ENCODE measurements at places on chromosomes 6 and 20.
A peak's percentile ranks its signal among the peaks of the same experiment; 100 is the strongest.

DNA sequence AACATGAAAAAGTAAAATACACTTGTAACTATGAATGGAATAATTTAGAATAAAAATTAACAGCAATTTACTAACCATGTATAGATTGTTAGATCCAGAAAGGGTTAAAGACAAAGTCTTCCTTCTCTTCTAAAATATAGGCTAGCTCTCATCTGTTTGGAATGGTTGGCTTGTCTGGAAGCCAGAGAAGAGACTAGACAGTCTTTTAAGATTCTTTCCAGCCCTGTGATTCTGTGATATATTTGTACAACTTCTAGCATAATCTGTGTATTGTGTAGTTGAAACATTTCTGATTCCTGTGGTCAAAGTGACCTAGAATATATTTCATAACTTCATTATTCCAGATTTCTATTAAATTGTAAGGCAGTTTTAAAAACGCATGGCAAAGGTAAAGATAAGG lies 196.6 kb downstream of the UST start:
- no peak for DNase-seq

DNA sequence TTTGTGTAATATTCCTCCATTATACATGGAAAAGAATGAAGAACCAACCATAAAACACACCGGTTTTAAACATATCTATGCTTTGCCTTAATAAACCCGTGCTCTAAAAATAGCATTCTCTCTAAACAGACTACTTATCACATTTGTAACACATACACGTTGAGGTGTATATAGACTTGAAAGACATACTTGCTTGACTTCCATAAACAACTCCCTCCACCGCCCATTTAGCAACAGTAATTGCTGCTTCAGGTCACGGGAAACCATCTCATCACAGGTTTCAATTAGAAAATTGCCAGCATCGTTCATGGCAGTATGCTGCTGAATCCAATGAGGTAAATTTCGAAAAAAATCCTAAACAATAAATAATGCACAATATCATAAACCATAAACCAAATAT lies 174.0 kb downstream of the SYNE1 start:
- DNase-seq, result no peak

- no peak for DNase-seq
Observed at GRCh38 chr6:33720998-33721397, 9.5 kb upstream of the UQCC2 start.

- DNase-seq, result no peak
Observed at GRCh38 chr6:83490217-83490807, 22.0 kb upstream of the PRSS35 start.

DNA sequence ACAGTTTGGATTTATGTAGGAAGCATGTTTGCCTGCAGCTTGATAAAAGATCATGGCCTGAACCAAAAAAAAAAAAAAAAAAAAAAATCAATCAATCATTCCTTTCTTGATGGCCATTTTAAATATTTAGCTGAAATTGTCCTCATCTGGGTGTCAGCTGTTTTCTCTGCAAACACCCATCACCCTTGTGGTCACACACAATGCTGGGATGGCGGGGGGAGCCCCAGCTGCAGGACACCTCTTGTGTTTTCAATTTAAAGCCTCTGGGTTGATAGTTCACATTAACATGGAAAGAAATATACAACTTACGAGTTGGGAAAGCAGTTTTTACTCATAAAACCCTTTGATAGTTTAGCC lies 160.4 kb downstream of the ZFP64 start:
- DNase-seq, result no peak

- no peak for DNase-seq
Observed at GRCh38 chr6:106796781-106797180, 167.4 kb downstream of the QRSL1 start.

GRCh38 chr6:17486680-17487079 lies 93.3 kb downstream of the CAP2 start:
- no peak for DNase-seq

- DNase-seq, result no peak
Observed at GRCh38 chr6:40077736-40078135, 143.5 kb upstream of the MOCS1 start.

- DNase-seq, result no peak
Observed at GRCh38 chr6:14826456-14826855, 419.4 kb upstream of the JARID2 start.

- no peak for DNase-seq
Observed at GRCh38 chr20:51807720-51808250, 5.5 kb upstream of the SALL4 start.

DNA sequence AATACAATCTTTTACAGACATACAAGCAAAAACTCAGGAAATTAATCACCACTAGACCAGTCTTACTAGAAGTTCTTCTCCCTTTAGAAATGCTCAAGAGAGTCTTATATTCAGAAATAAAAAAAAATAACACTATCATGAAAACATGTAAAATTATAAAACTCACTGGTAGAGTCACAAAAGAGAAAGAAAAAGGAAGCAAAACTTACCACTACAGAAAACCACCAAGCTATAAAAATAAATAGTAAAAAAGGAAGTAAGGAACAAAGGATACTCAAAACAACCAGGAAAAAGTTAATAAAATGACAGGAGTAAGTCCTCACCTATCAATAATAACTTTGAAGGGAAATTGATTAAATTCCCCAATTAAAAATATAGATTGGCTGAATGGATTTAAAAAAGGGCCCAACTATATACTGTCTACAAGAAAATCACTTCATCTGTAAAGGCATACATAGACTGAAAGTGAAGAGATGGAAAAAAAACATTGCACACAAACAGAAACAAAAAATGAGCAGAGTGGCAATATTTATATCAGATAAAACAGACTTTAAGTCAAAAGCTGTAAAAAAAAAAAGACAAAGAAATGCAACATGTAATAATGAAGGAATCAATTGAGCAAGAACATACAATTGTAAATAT lies 489.5 kb downstream of the KIF16B start:
- no peak for DNase-seq

DNA sequence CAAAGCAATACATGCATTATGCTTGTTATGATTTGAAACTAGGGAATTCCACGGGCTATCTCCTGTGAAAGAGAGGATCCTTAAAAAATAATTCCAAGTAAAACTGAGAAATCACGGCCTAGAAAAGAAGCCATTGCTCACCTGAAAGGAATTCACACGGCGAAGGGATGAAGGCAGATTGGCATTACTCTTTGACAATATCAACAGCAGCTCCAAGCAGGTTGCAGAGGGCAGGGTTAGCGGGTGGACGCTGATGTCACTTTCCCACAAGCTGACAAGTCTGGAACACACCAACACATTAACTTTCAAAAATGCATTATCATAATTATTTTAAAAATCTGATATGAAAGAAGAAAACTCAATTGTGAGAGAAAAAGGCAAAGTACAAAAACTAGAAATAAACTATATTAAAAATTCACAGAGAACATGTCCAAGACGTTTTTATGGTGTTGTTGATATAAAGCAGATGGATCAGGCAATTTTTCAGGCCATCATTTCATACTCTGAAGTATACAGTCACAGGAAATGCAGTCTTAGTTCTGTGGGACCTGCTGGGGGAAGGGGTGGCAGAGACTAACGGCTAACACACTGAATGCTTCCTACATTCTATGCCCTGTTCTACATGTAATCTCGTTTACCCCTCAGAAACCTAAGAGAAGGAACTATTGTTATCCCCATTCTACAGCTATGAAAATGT lies 108.3 kb downstream of the UBE3D start:
- no peak for DNase-seq

DNA sequence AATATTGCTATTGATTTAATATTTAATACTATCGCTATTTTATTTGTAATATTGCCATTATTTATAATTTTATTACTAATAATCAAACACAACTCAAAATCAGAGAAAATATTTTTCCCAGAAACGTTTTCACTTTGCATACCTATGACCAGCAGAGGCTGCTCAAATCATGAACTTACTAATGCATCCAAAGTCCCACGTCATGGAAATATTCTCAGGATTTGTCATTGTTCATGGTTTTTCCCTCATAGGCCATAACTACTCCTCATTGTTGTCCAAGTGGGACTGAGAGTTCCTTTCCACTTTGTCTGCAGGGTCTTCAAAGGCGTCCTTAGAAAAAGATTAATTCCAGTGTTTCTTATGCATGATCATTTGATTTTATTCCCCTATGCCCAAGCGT lies 344.8 kb downstream of the THBS2 start:
- DNase-seq, result no peak

DNA sequence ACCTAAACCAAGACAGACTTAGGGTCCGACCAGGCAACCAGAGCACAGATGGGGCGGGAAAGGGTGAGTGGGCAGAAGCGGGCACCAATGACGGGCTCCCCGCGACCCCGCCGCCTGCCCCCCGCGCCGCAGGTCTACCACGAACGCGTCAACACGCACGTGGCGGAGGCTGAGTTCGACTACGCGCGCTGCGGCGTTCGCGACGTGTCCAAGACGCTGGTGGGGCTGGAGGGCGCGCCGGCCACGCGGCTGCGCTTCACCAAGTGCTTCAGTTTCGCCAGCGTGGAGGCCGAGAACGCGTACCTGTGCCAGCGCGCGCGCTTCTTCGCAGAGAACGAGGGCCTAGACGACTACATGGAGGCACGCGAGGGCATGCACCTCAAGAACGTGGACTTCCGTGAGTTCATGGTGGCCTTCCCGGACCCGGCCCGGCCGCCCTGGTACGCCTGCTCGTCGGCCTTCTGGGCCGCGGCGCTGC lies 5.1 kb downstream of the TMEM151B start:
- DNase-seq, result no peak

GRCh38 chr20:31836853-31837608 lies 8.4 kb downstream of the FOXS1 start:
- DNase-seq, result no peak

DNA sequence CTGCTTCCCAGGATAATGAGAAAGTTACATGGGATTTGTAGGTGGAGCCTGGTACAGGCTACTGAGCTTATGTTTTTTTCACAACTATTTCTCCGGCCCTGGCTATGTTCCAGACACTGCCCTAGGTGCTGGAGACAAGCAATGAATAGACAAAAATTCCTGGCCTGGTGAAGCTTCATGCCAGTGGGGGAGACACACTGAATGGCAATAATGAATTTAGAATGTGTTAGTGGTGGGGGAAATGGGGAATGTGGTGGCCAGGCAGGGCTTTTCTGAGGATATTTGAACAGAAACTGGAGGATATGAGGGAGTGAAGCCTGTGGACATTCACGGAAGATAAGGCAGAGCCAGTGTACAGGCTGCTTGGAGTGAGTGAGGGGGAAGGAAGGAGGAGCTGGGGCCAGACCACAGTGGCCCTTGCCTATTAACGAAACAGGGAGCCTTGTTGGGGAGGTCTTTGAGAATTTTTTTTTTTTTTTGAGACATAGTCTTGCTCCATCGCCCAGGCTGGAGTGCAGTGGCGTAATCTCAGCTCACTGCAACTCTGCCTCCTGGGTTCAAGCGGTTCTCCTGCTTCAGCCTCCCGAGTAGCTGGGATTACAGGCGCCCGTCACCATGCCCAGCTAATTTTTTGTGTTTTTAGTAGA lies 6.6 kb downstream of the FOXS1 start:
- DNase-seq, result no peak

DNA sequence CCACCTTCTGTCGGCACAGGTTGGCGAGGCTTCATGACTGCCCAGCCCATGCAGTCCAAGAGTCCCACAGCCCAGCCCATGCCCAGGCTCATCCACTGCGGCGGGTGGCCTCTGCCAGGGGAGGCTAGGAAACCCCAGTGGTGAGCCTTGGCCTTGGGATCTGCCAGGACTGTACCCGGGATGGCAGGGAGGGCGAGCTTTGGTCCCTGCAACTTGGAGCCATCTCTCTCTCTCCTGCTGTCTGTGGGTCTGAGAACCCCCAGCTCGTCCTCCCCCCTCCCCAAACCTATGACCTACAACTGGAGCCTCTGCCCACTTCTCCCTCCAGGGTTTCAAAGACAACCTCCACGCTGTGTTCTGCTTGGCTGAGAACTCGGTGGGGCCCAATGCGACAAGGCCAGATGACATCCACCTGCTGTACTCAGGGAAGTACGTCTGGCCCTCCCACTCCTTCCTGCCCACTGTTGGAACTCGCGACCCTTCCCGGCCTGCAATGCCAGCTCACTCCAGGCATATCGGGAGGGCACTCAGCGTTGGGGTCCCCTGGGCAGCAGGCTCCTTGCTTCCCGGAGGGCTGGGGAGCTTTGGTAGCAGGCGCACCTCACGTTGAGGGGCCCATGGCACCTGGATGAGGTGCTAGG lies 19.7 kb downstream of the NPEPL1 start:
- DNase-seq, result peak; percentile 43

GRCh38 chr6:53042112-53042511 lies 23.1 kb upstream of the FBXO9 start:
- DNase-seq, result no peak

- DNase-seq, result no peak
Observed at GRCh38 chr6:15352220-15352619, 106.4 kb downstream of the JARID2 start.

DNA sequence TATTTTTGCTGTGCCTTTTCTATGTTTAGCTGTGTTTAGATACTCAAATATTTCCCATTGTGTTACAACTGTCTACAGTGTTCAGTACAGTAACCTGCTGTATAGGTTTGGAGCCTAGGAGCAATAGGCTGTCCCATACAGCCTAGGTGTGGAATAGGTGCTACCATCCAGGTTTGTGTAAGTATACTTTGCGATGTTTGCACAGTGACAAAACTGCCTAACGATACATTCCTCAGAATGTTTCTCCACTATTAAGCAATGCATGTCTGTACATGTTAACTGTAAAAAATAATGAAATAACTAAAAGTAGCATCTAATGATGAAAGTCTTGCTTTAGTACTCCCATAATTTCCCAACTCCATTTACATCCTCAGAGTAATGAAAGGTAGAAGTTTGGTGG lies 46.0 kb downstream of the SERAC1 start:
- DNase-seq, result no peak

- DNase-seq, result no peak
Observed at GRCh38 chr6:119037941-119038623, 40.4 kb downstream of the FAM184A start.

DNA sequence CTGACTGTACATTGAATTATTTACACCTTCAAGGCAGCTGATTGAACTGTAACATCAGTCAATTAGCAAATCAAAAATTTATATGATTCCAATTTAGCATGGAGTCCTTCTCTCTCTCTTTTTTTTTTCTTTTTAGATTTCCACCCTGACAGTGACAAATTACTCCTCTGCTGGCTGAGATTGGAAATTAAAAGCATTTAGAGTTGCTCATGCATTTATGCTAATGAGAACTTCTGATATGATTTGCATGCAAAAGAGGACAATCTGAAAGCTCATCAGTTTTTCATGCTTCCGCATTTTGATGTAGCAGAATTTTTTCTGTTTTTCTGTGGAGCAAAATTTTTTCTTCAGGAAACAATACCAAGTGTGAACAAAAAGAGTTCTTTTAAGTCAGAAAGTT lies 130.5 kb upstream of the NOX3 start:
- no peak for DNase-seq

DNA sequence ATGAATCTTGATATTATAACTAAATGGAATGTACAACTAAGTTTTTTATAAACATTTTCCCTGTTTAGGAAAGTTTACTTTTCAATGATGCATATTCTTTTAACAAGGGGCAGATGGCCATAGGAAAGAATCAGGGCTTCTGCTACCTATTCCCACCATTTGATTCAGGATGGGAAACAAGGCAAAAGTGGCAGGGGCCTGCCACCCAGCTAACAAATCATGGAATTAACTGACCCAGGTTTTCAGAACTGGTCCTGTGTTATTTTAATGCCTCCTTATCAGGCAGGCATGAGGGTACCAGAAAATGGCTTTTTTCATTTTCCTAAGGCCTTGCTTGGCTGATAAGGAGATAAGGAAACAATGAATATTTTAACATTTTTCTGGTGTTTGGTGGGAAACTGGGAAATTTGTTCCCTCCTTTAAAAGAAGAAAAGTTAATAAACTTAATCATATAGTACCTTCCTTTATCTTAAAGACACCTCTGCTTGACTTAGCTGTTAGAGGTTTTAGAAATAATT lies 6.7 kb downstream of the POU3F2 start:
- no peak for DNase-seq

GRCh38 chr6:74578339-74578738 lies 627.5 kb downstream of the COL12A1 start:
- DNase-seq, result no peak
